ENCODE measurements at places on chromosomes 1 and 21.
A peak's percentile ranks its signal among the peaks of the same experiment; 100 is the strongest.

DNA sequence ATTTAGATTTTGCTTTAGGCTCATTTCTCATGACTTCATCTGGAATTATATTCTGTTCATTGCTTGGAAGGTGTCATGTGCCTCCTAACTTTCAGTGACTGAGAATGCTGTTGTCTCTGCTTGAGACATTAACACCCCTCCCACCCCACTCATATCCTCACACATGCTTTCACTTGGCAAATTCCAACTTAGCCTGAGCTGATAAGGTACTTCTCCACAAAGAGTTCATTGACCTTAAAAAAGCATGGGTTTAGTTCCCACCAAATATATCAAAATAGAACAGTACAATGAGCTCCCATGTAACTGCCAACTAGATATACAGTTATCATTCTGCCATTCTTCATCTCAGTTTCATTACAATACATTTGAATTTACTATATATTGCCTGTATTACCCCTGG lies 576.5 kb upstream of the ADGRL2 start:
- no peak for DNase-seq

DNA sequence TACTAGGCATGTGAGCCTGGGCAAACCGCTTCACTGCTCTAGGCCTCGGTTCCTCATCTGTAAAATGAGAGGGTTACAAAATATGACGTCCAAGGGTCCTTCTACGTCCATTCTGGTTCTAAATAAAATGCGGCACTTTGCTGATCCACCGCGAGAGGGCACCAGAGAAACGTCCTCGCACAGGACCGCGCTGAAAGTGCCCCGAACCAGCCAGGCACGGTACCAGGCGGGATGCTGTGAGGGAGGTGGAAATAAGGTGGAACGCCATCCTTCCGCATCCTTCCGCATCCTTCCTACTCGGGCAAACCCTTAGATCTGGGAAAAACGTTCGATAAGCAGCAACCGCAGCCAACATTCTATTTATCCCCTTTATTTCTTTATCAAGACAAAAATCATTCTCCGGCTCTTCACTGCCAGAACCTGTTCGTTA lies 60.3 kb upstream of the KRTAP19-8 start:
- DNase-seq, result peak; percentile 80

DNA sequence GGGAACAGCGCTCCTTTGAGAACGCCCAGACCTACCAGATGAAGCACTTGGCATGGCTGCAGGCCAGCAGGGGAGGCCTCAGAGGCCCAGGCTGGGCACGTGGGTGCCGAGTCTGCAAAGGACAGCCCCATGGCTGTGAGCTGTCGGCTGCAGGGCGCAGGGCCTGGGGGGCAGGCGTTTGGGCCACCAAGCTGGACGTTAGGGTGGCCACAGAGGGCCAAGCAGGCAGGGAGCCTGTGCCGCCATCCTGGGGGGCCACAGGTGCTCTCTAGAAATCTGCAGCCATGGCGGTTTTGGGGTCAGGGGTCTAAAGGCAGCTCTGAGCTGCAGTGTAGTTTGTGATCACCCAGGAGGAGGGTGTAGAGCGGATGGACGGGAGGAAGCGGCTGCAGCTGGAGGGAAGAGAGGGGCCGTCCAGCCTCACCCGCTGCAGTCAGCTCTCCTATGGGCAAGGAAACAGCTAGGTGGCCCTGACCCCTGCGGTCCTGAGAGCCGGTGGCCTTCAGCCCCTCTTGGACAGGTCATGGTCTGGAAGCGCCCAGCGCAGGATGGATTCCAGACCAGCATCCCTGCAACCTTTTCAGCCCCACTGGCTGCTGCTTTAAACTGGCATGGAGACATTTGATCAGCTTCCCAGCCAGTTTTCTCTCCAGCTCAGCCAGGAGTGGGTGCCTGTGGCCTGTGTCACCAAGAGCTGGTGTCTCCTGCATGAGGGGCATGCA lies 11.0 kb downstream of the IBA57 start:
- DNase-seq, result no peak

DNA sequence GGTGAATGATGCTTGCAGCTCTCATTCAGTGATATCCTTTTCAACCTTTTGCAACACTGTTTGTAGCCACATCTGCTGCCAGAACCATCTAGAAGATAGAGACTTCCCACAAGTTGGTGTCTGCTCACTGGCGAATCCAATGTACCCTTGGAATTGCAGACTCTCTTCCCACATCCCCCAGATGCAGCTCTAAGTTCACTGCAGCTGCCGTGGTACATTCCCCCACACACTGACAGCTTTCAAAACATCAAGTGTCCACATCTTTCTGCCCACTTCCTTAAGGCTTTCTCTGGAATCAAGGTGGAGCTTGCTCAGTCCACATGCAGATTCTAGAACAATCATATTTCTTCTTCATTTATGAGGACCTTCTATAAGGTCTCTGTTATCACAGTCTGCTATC lies 99.2 kb downstream of the PLPPR4 start:
- DNase-seq, result no peak

GRCh38 chr21:31260790-31261189 lies 83.3 kb downstream of the TIAM1 start:
- no peak for DNase-seq

Data from islet precursor cell (in vitro differentiated cells).